ENCODE measurements at places on chromosomes 16 and 17.

- DNase-seq = no peak
Measured at GRCh38 chr16:50224286-50224685, 42.1 kb upstream of the ADCY7 start.

DNA sequence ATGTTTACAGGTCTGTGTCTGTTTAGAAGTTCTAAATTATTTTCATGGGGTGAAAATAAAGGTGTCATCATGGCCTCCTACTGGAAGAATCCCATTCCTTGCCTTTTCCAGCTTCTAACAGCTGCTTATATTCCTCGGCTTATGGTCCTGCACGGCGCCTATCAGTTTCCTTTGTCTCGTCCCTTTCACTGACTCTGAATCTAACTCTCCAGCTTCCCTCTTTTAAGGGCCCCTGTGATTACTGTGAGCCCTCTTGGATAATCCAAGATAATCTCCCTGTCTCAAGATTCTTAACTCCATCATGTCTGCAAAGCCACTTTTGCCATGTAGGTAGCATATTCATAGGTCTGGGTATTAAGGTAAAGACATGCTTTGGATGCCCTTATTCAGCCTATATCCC, 441.0 kb upstream of the ERCC4 start:
- no peak for DNase-seq

DNA sequence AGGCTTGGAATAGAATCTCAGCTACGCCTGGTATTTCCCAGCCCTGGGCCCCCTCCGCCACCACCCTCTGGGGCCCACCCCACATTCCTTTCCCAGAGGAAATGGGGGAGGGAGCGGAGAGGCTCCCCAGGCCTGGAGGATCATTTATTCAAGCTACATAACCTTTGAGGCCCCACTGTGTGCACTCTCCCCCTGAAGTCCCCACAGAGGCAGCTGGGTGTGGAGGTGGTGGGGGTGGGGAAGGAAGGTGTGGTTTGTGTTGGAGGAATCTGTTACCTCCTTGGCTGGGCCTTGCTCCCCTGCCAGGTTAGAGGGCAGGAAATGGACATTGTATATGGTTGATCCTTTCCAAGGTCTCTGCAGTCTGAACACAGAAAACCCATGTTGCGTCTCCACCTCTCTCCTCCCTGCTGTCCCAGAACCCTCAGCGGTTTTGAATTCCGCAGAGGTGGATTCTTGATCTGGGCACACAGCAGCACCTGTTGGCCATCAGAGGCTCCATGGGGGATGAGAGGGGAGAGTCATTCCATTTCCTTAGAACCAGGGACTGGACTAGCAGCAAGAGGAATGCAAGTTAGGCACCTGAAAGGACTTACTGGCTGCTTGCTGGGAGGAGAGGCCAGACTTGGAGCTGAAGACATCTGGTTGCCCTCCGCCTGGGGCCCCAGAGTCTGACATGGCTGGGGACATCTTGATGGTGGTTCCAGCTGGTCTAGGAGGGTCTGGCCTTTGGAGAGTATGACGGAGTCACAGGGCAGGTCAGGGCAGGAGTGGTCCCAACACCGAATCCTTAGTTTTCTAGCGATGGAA, 23.0 kb downstream of the ARHGAP23 start:
- no peak for DNase-seq

DNA sequence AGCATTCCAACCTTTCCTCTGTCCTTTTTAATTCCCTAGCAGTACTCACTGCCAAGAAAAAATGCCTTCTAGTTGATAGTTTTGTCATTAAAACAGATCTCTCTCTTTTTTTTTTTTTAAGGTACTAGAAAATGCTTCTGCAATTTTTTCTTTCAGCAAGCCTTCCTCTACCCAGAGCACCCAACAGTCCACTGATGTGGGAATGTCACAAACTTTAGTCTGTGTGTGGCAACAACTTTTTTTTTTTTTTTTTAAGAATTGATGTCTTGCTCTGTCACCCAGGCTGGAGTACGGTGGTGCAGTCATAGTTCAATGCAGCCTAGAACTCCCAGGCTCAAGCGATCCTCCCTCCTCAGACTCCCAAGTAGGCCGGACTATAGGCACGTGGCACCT, 34.7 kb downstream of the CDRT15 start:
- DNase-seq = no peak

DNA sequence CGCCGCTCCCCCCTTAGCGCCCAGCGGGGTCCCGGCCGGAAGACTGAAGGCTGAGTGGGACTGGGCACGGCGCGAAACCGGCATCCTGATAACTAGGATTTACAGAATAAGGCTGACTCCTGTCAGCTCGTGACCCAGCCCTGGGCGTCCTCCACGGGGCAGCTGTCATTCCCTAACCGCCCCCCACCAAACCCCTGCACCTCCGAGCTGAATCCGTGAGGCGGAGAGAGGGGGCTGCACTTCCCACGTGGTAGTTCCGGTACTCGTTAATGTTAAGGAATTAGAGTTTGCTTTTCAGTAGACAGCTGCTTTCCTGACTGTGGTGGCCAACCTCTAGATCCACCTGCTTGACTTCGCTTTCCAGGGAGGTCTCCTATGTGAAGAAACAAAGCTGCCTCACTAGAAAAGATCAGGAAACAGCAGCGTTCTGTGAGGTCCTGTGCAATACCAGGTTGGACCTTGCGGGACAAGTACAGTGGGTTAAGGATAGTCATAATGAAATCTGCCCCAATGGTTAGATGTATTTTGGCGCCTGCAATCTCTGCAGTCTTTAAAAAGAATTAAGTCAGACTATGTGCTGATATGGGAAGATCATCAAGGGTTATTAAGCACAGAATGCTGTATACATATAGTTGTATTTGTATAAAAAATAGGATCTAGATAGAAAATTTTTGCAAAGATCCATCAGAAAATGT, 1.1 kb upstream of the WBP2 start:
- DNase-seq = no peak

DNA sequence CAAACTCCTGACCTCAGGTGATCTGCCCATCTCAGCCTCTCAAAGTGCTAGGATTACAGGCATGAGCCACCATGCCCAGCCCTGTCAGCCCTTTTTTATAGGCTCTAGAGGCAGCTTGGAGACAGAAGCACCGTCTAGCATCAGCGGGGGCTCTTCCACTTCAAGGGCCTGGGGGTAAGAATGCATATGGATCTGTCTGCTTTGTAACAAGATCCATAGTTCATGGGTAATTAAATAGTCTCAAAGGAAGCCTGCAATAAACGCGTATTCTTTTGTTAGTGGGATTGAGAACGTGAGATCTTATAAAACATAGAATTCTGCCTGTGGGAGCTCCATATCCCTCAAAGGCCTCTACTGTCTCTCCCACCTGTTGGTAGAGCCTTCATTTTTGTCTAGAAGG, 142.1 kb downstream of the SHISA6 start:
- no peak for DNase-seq

GRCh38 chr17:32912218-32912897, 15.6 kb upstream of the TMEM98 start:
- peak; percentile 74 for DNase-seq

- DNase-seq = peak; percentile 80
Measured at GRCh38 chr16:3129137-3130131, 5.4 kb upstream of the ZNF213 start.

DNA sequence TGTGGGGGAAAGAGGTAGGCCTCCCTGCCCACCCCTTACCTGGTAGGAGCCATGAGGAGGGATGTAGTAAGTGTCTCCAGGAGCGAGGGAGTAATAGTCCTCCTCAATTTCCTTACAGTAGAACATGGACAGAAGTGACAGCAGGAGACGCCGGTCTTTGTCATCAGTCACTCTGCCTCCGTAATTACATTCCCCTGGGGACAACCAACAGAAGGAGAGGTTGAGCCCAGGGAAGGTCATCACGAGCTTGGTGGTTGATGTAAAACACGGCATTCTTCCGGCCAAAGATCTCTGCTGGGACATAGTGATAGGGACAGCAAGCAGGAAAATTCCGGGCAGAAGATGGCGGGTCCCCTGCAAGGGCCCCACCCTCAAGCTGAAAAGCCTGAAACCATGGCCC, 47.9 kb downstream of the LYRM1 start:
- no peak for DNase-seq

DNA sequence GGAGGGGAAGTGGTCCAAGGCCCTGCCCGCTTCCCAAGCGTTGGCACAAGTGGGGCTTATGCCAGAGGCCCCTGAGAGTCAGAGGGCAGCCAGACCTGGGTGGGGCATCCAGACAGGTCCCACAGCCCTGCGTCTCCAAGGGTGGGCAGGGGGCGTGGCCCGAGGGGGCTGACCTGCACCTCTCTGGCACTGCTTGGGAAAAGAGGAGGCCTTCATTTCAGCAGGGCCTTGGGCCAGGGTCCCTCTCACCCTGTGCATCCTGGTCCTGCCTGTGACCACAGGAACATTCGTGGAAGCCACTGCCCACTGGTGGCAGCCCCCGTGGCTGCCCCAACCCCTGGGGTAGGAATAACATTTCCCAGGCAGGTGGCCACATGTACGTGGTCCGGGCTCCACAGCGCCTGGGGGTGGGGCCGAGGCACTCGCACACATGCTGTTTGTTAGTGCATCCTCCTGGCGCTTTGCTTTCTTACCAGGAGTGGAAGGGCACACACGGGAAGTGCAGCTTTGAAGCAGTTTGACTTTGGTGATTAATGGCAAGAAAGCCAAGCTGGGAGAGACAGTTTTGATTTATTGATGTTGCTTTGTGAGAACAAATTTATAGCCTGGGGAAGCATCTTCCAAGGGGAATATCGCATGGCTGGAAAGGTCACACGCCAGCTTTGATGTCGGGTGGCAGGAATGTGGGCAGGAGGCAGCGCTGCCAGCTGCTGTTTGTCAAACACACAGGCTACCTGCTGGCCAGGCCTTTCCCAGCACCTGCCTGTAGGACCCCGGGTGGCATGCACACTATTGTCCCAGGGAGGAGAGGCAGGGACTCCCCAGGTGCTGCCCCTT, 4.3 kb downstream of the CENPX start:
- no peak for DNase-seq

- DNase-seq = no peak
Measured at GRCh38 chr17:82029391-82029790, 2.1 kb upstream of the RAC3 start.

DNA sequence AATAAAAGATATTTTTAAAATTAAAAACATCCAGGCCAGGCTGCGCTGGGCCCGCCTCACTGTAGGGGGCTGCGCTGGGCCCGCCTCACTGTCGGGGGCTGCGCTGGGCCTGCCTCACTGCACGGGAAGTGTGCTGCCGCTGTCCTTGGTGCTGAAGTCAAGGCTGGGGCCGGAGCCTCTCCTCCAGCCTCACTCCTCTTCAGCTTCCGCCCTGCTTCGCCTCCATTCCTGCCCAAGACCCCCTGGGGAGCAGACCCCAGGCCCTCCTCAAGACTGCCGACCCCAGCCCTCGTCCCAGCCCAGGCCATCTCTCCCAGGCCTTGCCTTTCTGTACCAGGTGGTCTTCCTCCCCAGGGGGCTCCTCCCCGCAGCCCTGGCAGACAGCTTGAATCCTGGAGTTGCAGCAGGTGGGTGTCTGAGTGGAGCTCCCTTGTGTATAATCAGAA, 26.2 kb downstream of the ENDOV start:
- DNase-seq = no peak

GRCh38 chr16:67542464-67542863, 13.8 kb downstream of the RIPOR1 start:
- no peak for DNase-seq

GRCh38 chr17:8855477-8856204, 11.8 kb downstream of the PIK3R6 start:
- DNase-seq = peak; percentile 42

DNA sequence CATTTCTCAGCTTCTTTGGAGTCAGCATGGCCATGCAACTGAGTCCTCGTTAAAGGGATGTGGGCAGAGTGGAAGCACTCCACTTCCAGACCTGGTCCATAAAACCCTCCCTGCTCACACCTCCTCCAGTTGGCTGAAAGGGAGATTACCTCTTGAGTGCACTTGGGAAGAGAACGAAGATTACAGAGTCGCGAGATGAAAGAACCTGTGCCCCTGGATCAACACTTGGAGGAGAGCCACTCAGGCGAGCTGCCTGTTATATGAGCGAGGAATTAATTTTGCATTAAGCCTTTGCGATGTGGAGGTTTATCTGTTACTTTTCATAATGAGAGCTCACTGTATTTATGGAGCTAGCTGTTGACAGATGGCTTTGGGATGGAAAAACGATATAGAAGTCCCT, 147.9 kb downstream of the MAF start:
- DNase-seq = no peak

DNA sequence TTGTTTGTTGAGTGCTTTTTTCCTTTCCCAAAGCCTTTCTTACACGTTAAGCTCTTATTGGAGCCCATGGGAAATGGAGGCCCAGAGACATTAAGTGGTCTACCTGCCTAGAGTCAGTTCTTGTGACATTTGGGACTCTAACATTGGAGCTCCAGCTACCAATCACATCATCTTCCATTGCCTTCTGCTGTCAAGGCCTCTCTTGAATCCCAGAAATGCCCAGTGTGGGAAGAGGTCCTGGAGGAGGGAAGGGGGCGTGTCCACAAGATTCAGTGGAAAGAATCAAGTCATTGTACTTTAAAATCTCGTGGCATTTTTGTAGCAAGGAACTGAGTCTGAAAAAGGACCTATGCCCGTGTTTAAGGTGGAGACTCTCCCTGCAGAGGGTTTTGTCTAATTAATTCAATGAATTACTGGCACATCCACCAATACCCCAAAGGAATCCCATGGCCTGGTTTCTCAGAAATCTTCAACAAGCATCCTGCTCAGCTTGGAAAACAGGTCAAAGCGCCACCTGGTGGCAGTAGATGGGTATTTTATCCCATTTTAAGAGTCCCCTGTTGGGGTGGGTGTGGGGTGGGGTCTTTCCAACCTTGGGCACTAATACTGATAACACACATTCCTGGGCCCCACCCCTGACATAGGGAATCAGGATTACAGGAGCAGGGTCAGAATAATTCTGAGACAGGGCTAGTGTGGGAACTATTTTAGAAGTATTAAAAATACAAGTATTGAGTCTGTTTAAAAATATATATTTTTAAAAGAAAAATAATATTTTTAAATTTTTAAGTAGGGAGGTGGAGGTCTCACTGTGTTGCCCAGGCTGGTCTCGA, 24.6 kb downstream of the GPT2 start:
- DNase-seq = peak; percentile 54

- no peak for DNase-seq
Measured at GRCh38 chr16:53865494-53865863, 161.5 kb downstream of the FTO start.

DNA sequence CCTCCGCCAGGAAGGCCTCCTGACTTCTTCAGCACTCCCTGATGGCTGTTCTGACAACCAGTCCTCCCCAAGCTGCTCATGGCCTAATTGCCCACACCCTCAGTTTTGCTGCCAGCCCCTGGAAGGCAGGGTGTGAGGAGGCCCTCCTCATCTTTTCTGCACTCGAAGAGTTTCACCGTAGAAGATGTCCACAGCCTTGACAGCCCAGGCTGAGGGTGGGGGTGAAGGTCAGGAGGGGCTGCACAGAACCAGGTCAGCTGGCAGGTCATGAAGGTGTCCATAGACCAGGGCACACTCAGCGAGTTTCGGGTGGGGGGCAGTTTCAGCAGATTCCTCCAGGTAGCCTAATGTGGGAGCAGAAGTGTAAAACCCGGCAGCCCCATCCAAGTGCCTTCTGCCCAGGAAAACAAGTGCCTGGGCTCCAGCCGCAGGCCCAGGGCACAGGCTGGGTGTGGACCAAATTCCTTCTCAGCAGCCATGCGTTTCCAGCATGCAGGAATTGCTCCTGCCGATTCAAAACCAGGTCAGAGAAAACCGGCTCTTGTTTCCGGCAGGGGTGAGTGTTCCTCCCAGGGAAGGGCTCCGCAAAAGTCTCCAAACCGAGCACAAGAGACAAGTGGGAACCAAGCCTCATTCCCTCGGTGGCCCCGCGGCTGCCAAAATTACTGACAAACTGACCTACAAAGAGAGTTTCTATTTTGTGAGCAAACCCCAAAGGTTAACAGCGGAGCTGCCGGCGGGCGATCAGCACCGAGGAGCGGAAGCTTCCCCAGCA, 228.8 kb downstream of the C16orf78 start:
- no peak for DNase-seq

GRCh38 chr17:37828651-37829124, 83.8 kb upstream of the HNF1B start:
- DNase-seq = peak; percentile 27
